ENCODE measurements at places on chromosomes 11 and 22. TPM values are rescaled to one million over a fixed set of nuclear protein-coding genes. Genes with fewer than 3 reads are reported as not detected.

The SHANK3 gene
- 10.5 TPM for total RNA-seq

- DNase-seq: no peak
Measured at GRCh38 chr22:35591714-35592417, 25.3 kb downstream of the MB start.

GRCh38 chr22:43510281-43511070, 98.7 kb downstream of the MPPED1 start:
- no peak for DNase-seq

DNA sequence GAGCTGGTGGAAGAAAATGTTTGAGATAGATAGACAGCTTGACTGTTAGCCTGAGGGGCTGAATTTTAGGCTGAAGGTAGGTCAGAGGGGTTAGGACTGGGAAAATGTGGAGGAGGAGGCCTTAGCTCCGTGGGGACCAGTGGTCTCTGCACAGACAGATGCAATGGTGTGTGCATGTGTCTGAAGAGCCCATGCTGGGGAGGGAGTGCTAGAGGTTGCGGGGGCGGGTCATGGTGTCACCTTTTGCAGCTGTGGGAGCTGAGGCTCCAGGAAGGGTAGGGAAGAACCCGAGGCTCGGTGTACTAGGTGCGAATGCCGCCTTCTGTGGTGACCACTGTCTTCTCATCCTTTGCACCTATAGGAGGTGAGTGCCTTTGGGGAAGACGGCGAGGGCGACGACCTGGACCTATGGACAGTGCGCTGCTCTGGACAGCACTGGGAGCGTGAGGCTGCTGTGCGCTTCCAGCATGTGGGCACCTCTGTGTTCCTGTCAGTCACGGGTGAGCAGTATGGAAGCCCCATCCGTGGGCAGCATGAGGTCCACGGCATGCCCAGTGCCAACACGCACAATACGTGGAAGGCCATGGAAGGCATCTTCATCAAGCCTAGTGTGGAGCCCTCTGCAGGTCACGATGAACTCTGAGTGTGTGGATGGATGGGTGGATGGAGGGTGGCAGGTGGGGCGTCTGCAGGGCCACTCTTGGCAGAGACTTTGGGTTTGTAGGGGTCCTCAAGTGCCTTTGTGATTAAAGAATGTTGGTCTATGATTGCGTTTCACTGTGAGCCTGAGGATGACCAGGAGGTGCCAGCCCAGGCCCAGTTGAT, 1.6 kb downstream of the SDF2L1 start:
- DNase-seq: no peak

The DEFB131B gene
- not detected for total RNA-seq

The JAML gene
- 0.40 TPM for total RNA-seq

GRCh38 chr22:38144025-38144405, 33.5 kb upstream of the BAIAP2L2 start:
- DNase-seq: no peak

- no peak for DNase-seq
Measured at GRCh38 chr11:14022251-14022650, 59.7 kb downstream of the SPON1 start.

- DNase-seq: no peak
Measured at GRCh38 chr11:46827995-46828394, 18.1 kb downstream of the CKAP5 start.
